ENCODE measurements at places on chromosomes 2 and 18. TPM values are rescaled to one million over a fixed set of nuclear protein-coding genes. Genes with fewer than 3 reads are reported as not detected.

Gene COMMD1
- 46.1 TPM for total RNA-seq

Gene ACTG2
- total RNA-seq, result not detected

Gene MEP1B
- total RNA-seq, result not detected

Gene NEU4
- total RNA-seq, result not detected

Gene TEX44
- not detected for total RNA-seq

Gene DNAH7
- 0.02 TPM for total RNA-seq

Gene XDH
- 0.33 TPM for total RNA-seq

Gene UGT1A6
- total RNA-seq, result 2.6 TPM

Gene TUBA4A
- 9.3 TPM for total RNA-seq

Gene ABCA12
- total RNA-seq, result 0.04 TPM

Gene ARHGEF4
- total RNA-seq, result 1.4 TPM

Gene SKOR2
- total RNA-seq, result not detected

Gene GRHL1
- 0.25 TPM for total RNA-seq

Gene IL1A
- total RNA-seq, result 0.06 TPM

Gene NHEJ1
- 27.4 TPM for total RNA-seq

Gene SOWAHC
- total RNA-seq, result 2.7 TPM

Gene UNC80
- not detected for total RNA-seq

Gene ARL6IP6
- 37.3 TPM for total RNA-seq

Gene TCF7L1
- 0.17 TPM for total RNA-seq

Gene LRRC30
- not detected for total RNA-seq

Gene DHRS9
- 0.12 TPM for total RNA-seq

Gene MOCOS
- 18.7 TPM for total RNA-seq

Gene AQP12A
- total RNA-seq, result not detected

Gene VSNL1
- 2.1 TPM for total RNA-seq

Gene VWC2L
- not detected for total RNA-seq

Gene FOXI3
- not detected for total RNA-seq

Gene DUSP2
- total RNA-seq, result 17.7 TPM

Gene PLGLB2
- total RNA-seq, result 1.5 TPM

Gene SIX3
- total RNA-seq, result not detected

Gene CHST9
- total RNA-seq, result 0.23 TPM

Gene MYL12A
- 437 TPM for total RNA-seq

Gene NMUR1
- total RNA-seq, result not detected

Gene BBS5
- 2.3 TPM for total RNA-seq

Gene RUFY4
- total RNA-seq, result not detected

Gene IL36G
- total RNA-seq, result not detected

Gene LBX2
- total RNA-seq, result 0.97 TPM

Gene AFF3
- total RNA-seq, result 0.37 TPM

Gene ARHGAP15
- 0.15 TPM for total RNA-seq

Gene CFAP221
- not detected for total RNA-seq

Gene METTL4
- 6.9 TPM for total RNA-seq

Gene CRYBA2
- not detected for total RNA-seq

Gene PROKR1
- not detected for total RNA-seq

Gene PRSS56
- total RNA-seq, result not detected

Gene TMEM163
- total RNA-seq, result not detected

Gene DSG4
- not detected for total RNA-seq

Gene HRH4
- not detected for total RNA-seq

Gene CXCR1
- total RNA-seq, result not detected

Gene MARS2
- total RNA-seq, result 4.1 TPM

Gene TGFA
- 32.2 TPM for total RNA-seq

Gene SERPINB3
- total RNA-seq, result not detected

Gene CHRNG
- total RNA-seq, result not detected

Gene GPR39
- 5.1 TPM for total RNA-seq

Gene SKA1
- 30.4 TPM for total RNA-seq

Gene THSD7B
- 0.35 TPM for total RNA-seq
